ENCODE measurements at places on chromosomes 7 and 10. TPM values are rescaled to one million over a fixed set of nuclear protein-coding genes. Genes with fewer than 3 reads are reported as not detected.
A peak's percentile ranks its signal among the peaks of the same experiment; 100 is the strongest.

ACTR3C gene
- 7.4 TPM for total RNA-seq

PNLIPRP1 gene
- total RNA-seq = not detected

CCDC7 gene
- total RNA-seq = 9.3 TPM

DDX56 gene
- total RNA-seq = 57.0 TPM

LRGUK gene
- total RNA-seq = 0.32 TPM

TRPV6 gene
- not detected for total RNA-seq

SKIDA1 gene
- total RNA-seq = 0.32 TPM

SLC39A12 gene
- total RNA-seq = not detected

GRCh38 chr7:25545124-25546008, 317.1 kb upstream of the NPVF start:
- no peak for DNase-seq

- no peak for DNase-seq
Observed at GRCh38 chr7:91973639-91974038, 33.0 kb downstream of the AKAP9 start.

DNA sequence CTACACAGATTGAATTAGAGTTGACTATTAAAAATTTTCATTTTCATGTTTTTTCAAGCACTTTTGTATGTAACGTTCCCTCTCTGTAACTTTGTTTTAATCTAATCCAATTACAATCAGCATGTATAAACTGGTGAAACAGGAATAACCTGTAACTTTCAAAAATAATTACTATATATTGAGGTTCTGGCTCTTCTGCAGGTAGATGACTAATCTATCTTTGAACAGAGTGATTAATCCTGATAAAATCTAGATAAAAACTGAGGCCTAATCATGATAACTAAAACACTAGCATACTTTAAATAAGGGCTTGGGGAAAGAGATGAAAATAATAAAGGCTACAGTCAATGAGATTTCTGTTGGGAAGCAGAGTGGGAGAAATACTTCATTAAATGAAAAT, 101.6 kb upstream of the KCND2 start:
- no peak for DNase-seq

GRCh38 chr7:13945670-13946069, 43.8 kb downstream of the ETV1 start:
- peak; percentile 82 for DNase-seq

DNA sequence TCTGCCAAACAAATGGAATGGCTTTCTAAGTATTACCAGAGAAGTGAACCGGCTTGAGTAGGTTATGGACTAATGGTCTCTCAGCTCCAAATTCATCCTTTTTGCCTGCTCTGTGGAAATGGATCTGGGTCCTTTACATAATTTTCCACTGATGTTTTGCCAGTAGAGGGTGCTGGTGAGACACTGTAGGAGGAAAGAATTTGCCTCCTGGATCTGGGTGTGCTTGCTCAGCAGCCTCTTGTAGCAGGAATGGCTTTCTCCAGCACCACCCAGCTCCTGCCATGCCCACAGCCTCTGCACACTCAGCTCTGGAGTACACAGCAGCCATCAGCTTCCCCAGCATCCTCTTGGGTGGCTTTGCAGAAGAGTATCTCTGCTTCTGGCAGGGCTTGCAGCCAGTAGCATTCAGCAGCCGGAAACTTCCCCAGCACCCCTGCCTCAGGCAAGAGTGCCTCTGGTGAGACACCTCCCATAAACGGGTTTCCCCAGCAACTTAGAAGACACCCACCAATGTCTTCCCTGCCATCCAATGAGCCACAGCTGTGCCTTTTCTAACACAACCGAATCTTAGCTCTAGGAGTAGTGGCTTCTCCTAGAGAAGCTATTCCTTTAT, 235.0 kb upstream of the PLPP4 start:
- peak; percentile 14 for DNase-seq

DNA sequence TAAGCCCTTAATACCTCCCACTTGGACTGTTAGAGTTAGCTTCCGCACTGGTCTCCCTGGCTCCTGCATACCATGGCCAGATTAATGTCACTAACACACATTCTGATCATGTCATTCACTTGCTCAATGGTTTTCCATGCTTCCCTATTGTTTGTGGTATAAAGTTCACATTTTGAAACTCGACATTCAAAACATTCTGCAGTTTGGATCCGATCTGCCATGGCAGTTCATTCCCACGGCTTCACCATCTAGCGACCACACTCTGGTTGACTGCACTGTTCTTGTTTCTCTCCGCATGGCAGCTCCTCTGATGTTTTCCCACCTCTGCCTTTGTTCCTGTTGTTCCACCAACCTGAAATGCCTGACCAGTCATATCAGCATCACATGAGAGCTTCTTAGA, 87.4 kb upstream of the WAC start:
- DNase-seq = no peak

DNA sequence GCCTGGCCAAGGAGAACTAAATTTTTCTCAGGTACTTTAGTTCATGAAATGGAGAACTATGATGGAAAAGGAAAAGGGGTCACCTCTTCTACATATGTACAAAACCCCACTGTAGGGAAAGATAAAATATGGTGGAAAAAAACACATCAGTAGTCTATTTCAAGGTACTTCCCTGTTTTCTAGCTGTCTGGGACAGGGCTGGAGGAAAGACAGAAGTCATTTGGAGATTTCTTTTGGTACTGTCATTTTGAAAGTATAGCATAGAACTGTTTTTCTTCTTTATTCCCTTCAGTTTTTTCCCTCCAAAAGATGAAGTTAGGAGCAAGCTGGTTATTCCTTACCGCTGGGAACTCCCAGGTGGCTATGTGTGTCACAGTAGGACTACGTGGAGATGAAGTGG, 196.1 kb downstream of the DOCK4 start:
- DNase-seq = no peak

GRCh38 chr7:28500138-28500537, 87.8 kb downstream of the CREB5 start:
- DNase-seq = no peak

DNA sequence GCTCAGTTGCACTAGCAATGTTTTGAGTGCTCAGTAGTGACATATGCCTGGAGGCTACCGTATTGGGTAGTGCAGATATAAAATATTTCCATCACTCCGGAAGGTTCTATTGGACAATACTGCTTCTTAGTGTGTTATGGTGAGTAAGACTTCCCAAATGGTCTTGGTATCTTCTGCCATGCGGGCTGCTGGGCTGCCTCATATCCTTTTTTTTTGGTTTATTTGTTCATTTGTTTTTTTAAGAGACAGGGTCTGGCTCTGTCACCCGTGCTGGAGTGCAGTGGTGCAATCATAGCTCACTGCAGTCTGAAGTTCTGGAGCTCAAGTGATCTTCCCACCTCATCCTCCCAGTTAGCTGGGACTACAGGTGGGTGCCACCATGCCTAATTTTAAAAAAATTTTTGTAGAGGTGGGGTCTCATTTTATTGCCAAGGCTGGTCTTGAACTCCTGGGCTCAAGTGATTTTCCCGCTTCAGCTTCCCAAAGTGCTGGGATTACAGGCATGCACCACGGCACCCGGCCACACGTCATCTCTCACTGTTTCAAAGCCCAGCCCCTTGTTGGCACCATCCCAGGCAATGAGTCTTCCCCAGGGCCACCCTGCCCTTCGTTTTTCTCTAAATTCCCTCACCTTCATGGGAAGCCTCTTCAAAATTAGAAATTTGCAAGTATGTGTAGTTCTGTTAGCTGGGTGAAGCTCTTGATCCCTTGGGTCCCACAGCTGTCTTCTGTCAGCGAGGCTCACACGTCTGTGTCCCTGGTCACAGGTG, 111.0 kb upstream of the KLF14 start:
- DNase-seq = peak; percentile 75

DNA sequence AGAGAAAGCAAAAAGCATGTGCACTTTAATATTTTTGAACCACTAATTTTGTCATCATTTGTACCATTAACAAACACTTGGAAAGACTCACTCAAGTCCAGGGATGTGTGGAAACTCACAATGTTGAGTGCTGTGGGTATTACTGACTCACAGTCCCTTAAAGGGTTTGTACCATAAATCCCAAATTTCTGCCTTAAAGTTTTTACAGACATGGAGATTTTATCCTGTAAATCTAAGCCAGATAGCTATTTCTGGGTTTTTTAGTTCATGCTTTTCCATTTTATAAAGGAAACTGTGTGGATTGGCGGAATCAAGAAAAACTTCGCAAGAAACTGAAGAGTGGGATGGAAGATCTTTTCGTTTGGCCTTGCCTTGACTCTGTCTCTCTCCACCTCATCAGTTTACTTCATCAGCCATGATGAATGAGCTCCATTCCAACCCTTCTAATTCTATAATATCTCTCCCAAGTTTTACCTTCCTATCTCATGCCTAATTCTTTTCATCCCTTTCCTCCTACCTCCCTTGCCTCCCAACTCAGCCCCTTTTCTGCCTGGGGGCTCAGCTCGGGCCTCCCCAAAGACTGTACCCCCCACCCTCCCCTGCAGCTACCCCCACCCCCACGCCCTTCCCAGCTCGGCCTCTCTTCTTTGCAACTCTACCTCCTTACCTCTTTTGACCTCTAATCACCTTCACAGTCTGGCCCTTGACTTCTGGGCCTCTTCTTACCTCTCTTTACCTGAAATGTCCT, 218.5 kb upstream of the MKLN1 start:
- peak; percentile 64 for DNase-seq

- peak; percentile 50 for DNase-seq
Observed at GRCh38 chr7:43764039-43764761, 5.7 kb downstream of the BLVRA start.

DNA sequence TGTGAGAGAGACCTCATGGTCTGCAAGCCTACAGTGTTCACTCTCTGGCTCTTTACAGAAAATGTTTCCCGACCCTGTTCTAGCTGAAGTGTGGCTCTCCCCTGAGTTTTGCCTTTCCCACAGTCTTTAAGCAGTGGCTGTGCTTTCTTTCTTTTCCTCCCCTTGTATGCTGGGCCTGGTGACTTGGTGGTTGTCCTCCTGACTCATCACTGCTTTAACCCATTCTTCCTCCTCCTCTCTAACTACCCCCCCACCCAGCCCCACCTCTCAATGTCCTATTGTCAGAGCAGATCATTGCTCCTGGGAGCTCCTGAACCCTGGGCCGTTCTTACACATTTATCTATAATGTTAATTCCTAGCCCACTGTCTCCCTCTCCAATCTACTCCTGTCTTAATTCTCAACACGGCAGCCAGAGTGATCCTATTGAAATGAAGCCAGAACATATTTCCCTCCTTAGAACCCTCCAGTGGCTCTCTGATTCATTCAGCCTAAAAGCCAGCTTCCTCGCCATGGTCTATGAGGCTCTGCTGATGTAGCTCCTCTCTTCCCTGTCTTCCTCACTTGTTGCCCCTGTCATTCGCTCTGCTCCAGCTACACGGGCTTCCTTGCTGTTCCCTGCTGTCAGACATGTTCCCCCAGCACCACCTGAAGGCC, 55.0 kb downstream of the DENND11 start:
- no peak for DNase-seq

- DNase-seq = no peak
Observed at GRCh38 chr7:68121056-68121455, 1124.4 kb downstream of the TYW1 start.

- DNase-seq = peak; percentile 74
Observed at GRCh38 chr7:40544871-40545303, 410.1 kb downstream of the SUGCT start.

DNA sequence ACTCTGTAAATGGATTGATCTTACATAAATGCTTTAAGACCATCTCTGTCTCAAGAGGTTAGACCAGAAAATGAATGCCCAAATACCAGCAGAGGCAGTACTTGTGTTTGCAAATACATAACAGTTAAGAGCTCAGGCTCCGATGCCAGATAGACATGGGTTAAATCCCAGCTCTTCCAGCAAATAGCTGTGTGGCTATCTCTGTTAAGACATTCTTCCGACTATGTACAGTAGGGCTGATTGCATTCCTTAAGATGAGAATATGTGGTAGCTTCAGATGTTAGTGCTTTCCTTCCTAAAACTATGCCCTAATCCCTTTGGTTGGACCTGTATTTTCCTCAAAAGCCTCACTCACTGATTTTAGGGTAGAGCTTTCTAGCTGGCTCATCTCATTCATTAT, 2.2 kb downstream of the IDE start:
- DNase-seq = peak; percentile 43

DNA sequence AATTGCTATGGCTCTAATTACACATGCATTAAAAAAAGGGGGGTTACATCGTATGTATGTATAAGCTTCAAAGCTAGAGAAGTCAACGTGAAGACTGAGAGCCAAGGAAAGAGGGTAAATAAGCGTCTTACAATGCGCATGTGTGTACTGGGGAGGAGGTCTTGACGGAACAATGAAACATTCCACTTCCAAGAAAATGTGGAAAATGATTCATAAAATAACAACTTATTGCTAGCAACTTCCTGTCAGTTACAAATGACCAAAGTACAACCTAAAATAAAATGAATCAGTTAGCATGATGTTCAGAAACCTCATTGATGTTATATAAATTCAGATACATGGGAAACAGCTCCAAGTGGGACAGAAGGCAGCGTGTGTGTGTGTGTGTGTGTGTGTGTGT, 104.1 kb upstream of the RHEB start:
- DNase-seq = no peak
